ENCODE measurements at places on chromosomes 6 and 20. TPM values are rescaled to one million over a fixed set of nuclear protein-coding genes. Genes with fewer than 3 reads are reported as not detected.

- no peak for DNase-seq
Measured at GRCh38 chr20:370151-370600, 10.4 kb upstream of the TRIB3 start.

DNA sequence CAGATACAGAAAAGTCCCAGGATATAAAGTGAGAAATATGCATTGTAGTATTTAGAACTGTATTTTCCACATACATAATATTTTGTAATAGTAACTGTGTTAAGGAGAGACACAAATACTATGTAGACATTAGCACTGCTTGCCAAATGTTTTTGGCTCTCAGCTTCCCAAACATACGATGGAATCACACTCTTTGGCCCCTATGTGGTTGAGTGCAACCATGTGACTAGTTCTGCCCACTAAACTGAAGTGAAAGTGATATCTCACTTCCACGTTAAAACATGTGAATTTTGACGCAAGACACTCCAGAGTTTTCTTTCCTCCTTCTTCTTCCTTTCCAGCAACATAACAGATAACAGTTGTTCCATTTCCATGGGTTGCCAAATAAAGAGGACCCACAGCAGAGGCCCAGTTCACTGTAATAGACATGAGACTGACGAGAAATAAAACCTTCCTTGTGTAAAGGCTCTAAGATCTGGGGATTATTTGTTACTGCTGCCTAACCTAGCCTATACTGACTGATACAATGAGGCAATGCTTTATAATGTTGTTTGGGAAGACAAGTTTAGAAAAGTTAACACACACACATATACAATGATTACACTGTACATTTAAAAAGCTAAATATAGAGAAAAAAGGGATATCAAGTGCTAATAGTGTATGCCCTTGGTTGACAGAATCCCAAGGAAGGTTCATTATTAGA, 97.2 kb downstream of the PTPRT start:
- DNase-seq = no peak

DNA sequence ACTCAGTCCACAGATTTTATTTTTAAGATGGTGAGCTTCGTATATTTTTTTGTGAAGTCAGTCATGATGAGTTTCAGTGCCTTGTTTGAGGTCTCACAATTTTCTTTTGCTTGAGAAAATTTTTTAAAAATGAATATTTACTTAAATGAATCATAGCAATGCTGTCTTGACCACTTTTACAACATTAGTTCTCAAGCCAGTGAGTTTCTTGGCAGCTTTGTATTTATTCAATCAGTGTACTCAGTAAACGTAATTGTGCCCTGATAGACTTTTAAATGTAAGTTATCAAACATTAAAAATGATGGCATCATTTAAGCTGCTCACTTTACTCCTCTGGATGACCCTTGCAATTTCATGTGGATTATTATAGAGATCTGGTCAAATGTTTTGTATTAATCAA, 261.4 kb downstream of the KHDC1L start:
- DNase-seq = peak; percentile 43

NTSR1 gene
- total RNA-seq = 0.56 TPM

IMPG1 gene
- total RNA-seq = not detected

Data from IMR-90 (cell line).